Stimulated activated CD8-positive, alpha-beta memory T cell treated with anti-CD3 and anti-CD28 coated beads, Interleukin-2, amount 100 ng/mL, for 1 hour (primary cell): ENCODE measurements at places on chromosomes 11 and 22.

GRCh38 chr22:45082795-45083194 lies 73.0 kb upstream of the PHF21B start:
- DNase-seq, result no peak

DNA sequence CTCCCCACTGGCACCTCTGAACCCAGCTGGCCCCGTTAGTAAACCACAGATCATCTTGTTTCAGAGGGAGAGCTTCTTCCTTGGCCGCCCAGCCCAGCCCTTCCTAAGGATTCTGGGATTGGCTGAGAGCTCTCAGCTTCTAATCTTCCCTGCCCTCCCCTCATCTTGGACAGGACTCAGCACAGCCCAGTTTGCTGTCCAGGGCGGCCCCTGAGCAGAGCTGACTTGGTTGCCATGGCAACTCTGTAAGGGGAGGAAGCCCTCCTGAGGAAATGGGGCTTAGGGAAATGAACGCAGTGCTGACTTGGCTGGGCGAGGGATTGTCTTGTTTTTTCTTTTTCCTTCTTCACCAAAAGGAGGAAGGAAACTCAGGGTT lies 4.6 kb downstream of the APOL4 start:
- DNase-seq, result no peak

- DNase-seq, result no peak
Measured at GRCh38 chr11:44351006-44351660, 41.2 kb upstream of the ALX4 start.

GRCh38 chr11:32310214-32310601 lies 125.1 kb downstream of the WT1 start:
- DNase-seq, result no peak
